ENCODE measurements at places on chromosomes 1 and 21. TPM values are rescaled to one million over a fixed set of nuclear protein-coding genes. Genes with fewer than 3 reads are reported as not detected.

GRCh38 chr1:11841245-11842153 is 6.1 kb downstream of the NPPA start:
- DNase-seq = no peak

DNA sequence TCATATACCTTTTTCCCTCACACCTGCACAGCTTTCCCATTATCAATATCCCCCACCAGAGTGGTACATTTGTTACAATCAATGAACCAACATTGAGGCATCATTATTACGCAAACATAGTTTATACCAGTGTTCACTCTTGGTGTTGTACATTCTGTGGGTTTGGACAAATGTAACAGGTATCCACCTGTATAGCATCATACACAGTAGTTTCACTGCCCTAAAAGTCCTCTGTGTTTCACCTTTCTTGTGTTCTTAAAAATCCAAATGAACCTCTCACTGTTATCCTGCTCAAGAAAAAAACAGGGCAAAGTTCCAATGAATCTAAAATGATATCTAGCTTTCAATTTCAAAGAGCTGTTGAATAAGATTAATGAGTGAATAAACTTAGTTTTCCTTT is 45.9 kb upstream of the NR5A2 start:
- no peak for DNase-seq

- DNase-seq = no peak
Observed at GRCh38 chr21:42461185-42461520, 34.9 kb downstream of the RSPH1 start.

DNA sequence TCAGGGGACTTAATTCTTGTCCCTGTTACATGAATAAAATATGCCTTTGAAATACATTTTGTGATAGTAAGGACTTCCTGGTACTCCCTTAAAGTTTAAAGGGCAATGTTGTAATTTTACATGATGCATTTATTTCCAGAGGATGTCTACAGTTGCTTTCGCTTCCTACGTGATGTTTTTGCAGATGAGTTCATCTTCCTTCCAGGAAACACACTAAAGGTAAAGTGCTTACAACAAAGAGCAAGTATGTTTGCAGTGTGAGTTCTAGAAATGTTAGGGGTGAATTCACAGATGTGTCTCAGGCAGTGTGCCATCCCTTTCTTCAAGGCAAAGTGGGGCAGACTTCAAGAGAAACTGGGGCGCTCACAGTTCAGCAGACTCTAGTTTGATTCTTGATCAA is 31.2 kb downstream of the GNPAT start:
- DNase-seq = no peak

GRCh38 chr1:56258371-56258770 is 321.0 kb downstream of the PLPP3 start:
- no peak for DNase-seq

- no peak for DNase-seq
Observed at GRCh38 chr1:152626744-152627143, 3.8 kb upstream of the LCE3A start.

GRCh38 chr1:245232931-245233330 is 78.1 kb downstream of the KIF26B start:
- DNase-seq = no peak

GRCh38 chr1:214270097-214270650 is 10.8 kb upstream of the SMYD2 start:
- no peak for DNase-seq

DNA sequence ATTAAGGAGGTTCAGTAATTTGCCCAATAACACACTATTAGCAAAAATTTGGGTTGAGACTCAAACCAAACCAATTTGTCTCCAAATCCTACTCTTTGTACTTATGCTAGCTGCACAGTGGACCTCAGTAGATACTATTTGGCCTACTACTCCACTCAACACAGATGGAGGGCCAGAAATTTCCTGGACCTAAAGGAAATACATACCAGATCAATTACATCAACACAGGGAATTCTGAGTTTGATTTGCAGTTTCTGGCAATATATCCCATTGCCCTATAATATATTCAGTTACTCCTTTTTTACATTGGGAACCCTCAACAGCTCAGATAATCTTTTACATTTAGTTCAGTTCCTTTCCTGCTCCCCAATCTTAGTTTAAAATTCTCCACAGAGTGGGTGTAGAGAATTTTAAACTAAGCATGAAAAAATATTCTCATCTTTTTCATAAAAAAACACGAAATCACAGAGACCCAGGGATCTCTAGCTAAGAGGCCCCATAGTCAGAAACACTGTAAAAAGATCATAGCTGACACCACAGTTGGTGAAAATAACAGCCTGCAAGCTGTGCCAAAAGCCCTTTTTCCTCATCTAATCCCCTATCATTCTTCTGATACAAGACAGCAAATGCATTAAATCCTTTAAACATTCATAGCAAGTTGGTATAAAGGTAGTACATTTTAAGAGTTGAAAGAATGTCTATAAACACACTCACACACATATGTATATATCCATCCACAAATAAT is 317.7 kb upstream of the ESRRG start:
- no peak for DNase-seq

DNA sequence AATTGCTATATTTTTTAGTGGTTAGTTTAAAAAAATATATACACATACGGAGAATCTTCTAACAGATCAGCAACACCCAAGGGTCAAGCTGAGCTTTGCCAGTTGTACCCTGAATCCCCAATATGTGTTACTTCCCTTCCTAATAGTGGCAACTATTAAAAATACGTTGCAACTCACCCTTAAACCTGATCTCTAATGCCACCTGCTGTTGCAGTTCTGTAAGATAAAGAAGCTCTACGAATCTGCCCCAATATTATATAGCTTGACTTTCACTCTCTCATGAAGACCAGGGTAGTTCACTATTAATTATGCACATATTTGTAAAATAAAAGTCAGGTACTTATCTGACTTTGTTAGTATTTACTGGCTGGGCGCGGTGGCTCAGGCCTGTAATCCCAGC is 58.4 kb downstream of the ASH1L start:
- DNase-seq = no peak

GRCh38 chr1:246184503-246184902 is 322.6 kb downstream of the SMYD3 start:
- DNase-seq = no peak

- DNase-seq = no peak
Observed at GRCh38 chr1:179848233-179848632, 29.4 kb downstream of the TOR1AIP2 start.

- no peak for DNase-seq
Observed at GRCh38 chr1:176225479-176225875, 18.4 kb upstream of the COP1 start.

GRCh38 chr21:34345091-34345871 is 18.5 kb upstream of the KCNE2 start:
- DNase-seq = no peak

DNA sequence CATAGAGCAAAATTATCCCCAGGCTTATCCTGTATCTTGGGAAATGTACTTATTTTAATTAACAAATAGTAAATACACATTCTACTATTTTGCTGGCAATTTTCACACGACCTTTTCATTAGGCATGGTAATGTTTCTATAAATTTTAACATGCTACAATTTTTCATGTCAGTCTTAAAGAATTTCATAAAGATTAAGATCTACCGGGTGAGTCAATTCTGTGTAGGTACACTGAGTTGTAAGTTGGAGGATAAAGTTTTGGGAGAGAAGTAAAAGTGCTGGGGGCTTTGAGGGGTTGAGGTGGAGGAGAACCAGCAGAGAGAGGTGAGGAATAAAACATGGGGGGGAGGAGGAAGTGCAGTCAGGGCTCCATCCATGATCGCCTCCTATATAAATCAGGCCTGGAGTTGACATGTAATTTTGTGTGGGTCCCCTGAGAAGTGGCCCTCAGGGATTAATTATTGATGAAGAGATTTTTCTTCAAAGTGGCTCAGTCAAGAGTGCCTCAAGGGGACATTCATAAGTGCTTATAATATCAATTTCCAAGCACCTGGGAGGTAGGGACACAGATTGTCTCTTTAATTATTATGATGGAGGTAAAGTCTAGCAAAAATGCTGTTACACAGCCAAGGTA is 7.2 kb downstream of the DPYD start:
- no peak for DNase-seq

- peak; percentile 89 for DNase-seq
Observed at GRCh38 chr1:3352299-3352951, 102.0 kb upstream of the ARHGEF16 start.

DNA sequence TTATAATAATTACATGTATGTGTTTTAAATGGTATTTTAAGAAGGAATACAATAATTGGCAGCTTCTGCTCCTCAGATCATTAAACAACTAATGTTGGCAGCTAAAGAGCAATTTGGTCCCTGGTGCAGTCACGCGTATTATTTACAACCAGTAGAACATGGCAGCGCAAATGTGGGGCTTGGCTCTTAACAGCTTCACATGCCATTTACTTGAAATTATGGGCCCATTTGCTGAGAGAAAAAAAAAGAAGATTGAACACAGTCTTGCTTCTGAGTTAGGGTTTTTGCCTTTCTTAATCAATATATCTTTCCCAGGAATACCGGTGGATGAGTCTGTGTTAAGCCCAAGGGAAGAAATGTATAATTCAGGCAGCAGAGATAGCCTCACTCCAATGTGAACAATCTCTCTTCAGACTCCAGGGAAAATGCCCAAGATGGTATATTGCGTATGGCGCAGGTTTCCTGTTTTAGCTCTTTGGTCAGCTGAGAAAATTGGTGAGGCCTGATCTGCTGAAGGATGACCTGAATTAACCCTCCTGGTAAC is 174.5 kb downstream of the DISC1 start:
- DNase-seq = no peak

DNA sequence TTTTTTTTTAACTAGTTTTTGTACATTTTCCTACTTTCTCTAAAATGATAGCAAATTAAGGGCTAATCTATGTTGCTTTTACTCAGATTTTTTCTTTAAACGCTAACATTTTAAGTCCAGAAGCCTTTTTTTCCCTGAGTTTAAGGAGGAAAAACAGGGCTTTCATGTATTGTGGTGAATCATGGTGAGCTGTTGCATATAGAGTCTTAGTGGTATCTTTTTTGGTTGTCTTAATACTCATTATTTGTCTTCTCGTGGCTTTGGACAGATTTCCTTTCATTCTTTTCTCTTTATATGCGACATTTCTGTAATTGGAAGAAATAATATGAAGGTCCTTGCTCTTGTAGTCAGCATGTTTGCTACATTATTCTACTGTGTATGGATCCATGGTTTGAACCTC is 1015.6 kb downstream of the PLA2G4A start:
- no peak for DNase-seq

DNA sequence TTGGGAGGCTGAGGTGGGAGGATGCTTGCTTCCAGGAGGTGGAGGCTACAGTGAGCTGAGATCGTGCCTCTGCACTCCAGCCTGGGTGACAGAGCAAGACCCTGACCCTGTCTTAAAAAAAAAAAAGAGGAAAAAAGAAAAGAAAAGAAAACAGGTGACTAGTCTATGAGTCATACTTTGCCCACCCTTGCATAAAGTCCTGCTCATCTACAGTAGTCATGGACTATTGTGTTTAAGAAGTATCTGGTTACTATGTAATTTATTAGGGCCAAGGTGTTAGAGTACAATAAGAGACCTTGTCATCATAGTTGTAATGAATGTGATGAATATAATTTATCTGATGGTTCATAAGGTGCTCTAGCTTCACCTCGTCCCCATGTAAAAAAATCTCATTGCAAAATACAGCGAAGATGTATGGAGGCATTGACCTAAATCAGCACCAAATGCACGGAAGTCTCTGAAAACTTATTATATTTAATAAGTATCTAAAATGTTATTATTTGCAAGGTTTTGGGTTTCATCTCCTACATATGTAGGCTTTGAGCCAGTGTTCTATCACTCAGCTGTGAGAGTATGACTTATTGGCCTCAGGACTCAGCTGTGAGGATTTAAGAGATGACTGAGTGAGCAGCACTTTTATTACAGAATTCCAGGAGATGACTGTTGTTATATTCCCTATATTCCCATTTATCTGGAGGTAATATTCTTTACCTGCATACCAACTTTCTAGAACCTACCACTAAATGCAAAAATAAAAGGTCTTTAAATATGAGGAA is 19.9 kb upstream of the KCNJ6 start:
- no peak for DNase-seq

- no peak for DNase-seq
Observed at GRCh38 chr1:48356901-48357300, 115.1 kb downstream of the SPATA6 start.

DNA sequence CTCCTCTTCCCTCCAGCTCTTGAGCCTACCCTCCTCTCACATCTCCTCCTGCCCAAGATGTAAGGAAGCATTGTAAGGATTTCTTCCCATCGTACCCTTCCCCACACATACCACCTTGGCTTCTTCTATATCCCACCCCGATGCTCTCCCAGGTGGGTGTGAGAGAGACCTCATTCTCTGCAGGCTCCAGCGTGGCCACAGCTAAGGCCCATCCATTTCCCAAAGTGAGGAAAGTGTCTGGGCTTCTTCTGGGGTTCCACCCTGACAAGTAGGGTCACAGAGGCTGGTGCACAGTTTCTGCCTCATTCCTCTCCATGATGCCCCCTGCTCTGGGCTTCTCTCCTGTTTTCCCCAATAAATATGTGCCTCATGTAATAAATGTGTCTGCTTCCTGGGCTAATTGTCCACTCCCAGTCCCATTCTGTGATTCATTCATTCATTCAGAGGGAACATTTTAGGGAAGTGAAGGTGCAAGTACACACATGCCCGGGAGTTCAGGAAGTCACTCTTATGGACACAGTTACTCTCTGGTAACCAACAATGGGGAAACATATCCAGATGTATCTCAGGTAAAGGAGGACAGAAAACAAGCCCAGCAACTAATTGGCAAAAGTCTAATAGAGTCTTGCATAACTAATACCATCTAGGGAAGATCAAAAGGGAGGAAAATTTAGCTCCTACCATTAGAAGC is 1.9 kb downstream of the SPRR4 start:
- no peak for DNase-seq

GRCh38 chr1:35171579-35171978 is 21.4 kb downstream of the SFPQ start:
- DNase-seq = no peak

GRCh38 chr21:41821081-41821755 is 54.4 kb upstream of the RIPK4 start:
- peak; percentile 44 for DNase-seq

GRCh38 chr1:43065191-43065590 is 106.5 kb upstream of the SLC2A1 start:
- no peak for DNase-seq

- no peak for DNase-seq
Observed at GRCh38 chr1:119336848-119337247, 31.7 kb upstream of the HAO2 start.

FNDC10 gene
- 1.2 TPM for total RNA-seq

RXFP4 gene
- total RNA-seq = not detected

UFC1 gene
- total RNA-seq = 70.3 TPM

DISP1 gene
- total RNA-seq = 11.4 TPM

Measured in aorta (tissue), 5 donors.